Fibroblast of the aortic adventitia (primary cell): ENCODE measurements at places on chromosomes 2 and 18. TPM values are rescaled to one million over a fixed set of nuclear protein-coding genes. Genes with fewer than 3 reads are reported as not detected.

Gene GPR45
- total RNA-seq: not detected in 2 replicates

Gene CCDC88A
- total RNA-seq: 111 and 123 TPM in 2 replicates

Gene PCGF1
- total RNA-seq: 27.5 and 28.9 TPM in 2 replicates

Gene FOXD4L1
- 0.09 and 0.16 TPM in 2 replicates for total RNA-seq

Gene ANKRD36C
- 69.1 and 94.5 TPM in 2 replicates for total RNA-seq

Gene CTLA4
- total RNA-seq: not detected in 2 replicates

Gene ASB18
- not detected in 2 replicates for total RNA-seq
